ENCODE measurements at places on chromosomes 2 and 18.
A peak's percentile ranks its signal among the peaks of the same experiment; 100 is the strongest.

DNA sequence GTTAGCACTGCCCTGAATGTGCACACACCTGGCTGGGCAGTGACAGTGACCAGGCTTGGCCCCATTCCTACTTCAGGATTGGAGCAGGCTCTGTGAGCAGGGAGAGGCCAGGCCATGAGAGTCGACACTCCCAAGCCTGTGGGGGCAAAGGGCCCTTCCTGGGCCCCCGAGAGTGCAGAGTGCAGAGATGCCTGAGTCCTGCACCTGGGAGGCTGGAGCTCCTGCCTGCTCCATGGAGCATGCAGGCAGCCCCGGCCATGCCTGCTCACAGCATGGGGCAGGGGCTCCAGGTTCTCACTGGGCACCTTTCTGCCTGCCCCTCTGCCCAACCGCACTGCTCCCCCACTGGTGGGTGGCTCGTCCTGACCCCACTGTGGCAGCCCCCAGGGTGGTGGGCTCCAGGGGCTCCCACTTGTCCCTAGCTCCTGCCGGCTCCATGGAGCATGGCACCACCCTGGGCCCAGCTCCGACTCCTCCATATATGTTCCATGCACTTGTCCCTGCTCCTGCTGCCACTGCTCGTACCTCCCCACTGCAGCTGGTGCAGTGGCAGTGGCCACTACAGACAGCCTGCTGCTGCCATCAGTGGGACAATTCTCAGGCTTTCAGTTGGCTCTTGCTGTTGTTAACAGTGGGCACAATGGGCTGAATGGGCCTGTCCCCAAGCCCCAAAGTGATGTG lies 282.0 kb downstream of the RPRM start:
- H3K27me3 ChIP-seq: no peaks in the 10 kb centered on the region
- no peak overlapping the region for H3K27ac ChIP-seq
- no peaks in the 10 kb centered on the region for H3K36me3 ChIP-seq

DNA sequence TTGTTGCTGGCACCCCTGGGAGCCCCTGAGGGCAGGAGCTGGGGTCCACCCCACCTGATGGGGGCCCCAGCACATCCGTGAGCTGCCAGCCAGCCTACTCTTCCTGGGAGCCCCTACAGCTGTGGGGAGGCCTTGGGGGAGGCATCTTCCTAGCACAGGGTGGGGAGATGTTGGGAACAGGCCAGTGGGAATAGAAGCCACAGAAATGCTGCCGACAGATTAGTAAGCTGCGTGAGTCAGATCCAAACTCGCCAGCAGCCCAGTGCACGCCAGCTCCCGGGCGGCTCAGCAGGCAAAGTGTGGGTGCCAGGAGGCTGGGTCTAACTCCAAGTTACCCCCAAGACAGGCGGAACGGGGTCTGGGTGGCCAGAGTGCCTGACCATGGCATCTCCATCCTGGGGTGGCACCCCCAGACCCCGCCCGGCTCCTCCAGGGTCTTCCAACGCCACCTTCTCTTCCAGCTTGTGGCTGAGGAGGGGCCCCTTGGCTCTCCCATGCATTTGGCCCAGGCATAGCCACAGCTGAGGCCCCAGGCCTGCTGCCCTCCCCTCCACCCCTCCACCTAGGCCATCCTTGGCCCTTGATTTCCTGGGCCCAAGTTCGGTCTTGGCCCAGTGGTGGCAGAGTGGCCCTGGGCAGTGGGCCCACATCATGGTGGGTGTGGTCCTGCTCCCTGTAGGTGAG lies 15.3 kb downstream of the CROCC2 start:
- H3K36me3 ChIP-seq: no peaks in the 10 kb centered on the region
- no peaks in the 10 kb centered on the region for H3K27me3 ChIP-seq
- no peak overlapping the region for H3K27ac ChIP-seq
- H3K4me3 ChIP-seq: no peak overlapping the region
- no peaks in the 10 kb centered on the region for H3K4me1 ChIP-seq

- no peak overlapping the region for H3K4me3 ChIP-seq
- no peak for DNase-seq
- H3K27me3 ChIP-seq: no peaks in the 10 kb centered on the region
- no peaks in the 10 kb centered on the region for H3K4me1 ChIP-seq
These were observed 139.2 kb upstream of the VRK2 start for GRCh38 chr2:57907411-57907810.

DNA sequence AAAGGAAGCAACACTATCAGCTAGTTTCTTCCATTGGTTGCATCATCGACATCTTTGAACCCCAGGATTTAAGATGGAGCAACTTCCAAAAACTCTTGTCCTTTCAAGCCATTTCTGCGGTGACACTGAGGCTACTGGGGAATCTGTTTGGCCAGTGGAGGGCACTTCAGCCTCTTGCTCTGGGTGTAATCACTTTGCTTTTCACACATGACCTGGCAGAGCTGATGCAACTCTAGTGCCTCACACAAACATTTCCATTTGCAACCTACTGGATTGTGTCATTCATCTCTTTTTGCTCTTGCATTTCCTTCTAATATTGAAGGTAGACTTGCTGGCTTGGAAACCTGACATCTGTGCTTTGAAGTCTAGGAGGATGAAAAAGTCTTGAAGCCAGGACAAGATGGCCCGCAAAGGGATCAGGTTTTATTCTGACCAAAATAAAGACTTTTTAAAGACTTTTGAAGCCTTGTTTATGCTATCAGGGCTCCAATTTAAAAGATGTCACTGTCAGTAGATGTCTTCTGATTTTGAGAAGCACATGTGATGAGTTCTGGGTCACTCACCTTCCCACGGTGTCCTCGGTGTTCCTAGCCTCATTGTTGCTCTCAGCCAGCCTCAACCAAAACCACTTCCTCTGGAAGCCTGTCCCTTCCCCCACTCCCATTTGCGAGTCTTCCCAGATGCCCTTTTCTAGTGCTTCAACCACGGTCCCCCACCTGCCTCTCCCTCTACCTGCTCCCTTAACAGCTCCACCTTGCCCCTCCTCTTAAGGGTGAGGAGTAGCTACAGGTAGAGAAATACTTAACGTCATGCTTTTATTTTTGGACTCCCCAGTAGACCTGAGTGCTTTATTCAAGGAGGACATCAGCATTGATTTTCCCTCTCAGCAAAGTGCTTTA lies 69.7 kb upstream of the KCNE4 start:
- H3K4me3 ChIP-seq: no peak overlapping the region
- H3K36me3 ChIP-seq: no peaks in the 10 kb centered on the region
- no peaks in the 10 kb centered on the region for H3K27me3 ChIP-seq
- H3K4me1 ChIP-seq: peaks cover 3% of the 10 kb centered on the region
- H3K27ac ChIP-seq: no peak overlapping the region
- no peak for DNase-seq

GRCh38 chr2:238646281-238646680 lies 201.6 kb upstream of the TWIST2 start:
- no peak overlapping the region for H3K27ac ChIP-seq
- H3K27me3 ChIP-seq: no peaks in the 10 kb centered on the region
- no peaks in the 10 kb centered on the region for H3K4me1 ChIP-seq
- no peak overlapping the region for H3K4me3 ChIP-seq

DNA sequence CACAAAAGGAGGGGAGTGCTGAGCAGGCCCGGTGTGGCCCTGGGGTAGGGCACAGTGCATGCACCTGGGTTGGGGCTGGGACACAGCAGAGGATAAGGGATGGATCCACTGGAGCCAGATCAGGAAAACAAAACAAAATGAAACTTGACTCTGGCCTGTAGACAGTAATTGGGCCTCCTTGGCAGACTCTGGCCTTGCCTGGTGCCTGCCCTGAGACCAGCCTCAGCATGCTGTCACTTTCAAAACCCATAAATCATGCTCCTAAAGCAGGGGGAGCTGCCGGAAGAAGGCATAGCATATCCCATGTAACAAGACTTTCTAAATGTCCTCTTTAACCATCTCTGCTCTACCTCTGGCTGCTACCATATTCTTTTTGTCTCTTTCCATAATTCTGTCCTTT lies 61.1 kb upstream of the IGFBP5 start:
- no peaks in the 10 kb centered on the region for H3K27me3 ChIP-seq
- DNase-seq: no peak
- no peak overlapping the region for H3K4me3 ChIP-seq
- H3K4me1 ChIP-seq: peaks cover 14% of the 10 kb centered on the region
- no peak overlapping the region for H3K27ac ChIP-seq
- H3K36me3 ChIP-seq: no peaks in the 10 kb centered on the region

DNA sequence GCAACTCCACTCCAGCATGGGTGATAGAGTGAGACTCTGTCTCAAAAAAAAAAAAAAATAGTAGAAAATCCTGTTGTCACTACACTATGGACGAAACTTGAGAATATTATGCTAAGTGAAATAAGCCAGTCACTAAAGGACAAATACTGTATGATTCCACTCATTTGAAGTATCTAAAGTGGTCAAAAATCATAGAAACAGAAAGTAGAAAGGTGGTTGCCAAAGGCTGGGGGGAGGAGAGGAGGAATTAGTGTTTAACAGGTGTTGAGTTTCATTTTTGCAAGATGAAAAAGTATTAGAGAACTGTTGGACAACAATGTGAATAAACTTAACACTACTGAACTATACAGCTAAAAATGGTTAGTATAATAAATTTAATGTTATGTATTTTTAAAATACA lies 18.8 kb upstream of the RMP24 start:
- no peaks in the 10 kb centered on the region for H3K27me3 ChIP-seq
- H3K27ac ChIP-seq: no peak overlapping the region
- H3K4me3 ChIP-seq: no peak overlapping the region
- H3K4me1 ChIP-seq: no peaks in the 10 kb centered on the region

DNA sequence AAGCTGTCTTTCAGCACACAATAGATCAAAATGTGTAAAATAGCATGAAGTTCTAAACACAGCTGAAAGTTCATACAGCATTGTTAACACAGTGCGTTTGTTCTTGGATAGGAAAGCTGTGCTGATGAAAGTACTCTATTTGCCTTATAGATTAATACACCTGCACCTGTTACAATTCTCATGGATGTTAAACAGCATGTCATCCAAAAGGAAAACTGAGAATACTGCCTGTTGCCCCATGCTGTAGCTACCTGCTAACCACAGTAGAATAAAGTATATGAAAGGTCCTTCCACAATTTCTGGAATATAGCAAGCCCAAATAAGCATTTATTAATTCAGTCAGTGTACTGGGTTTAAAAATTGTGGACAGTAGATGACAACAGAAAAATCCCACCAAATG lies 166.7 kb upstream of the DTNA start:
- no peak overlapping the region for H3K27ac ChIP-seq
- H3K27me3 ChIP-seq: no peaks in the 10 kb centered on the region
- no peaks in the 10 kb centered on the region for H3K36me3 ChIP-seq
- DNase-seq: no peak

DNA sequence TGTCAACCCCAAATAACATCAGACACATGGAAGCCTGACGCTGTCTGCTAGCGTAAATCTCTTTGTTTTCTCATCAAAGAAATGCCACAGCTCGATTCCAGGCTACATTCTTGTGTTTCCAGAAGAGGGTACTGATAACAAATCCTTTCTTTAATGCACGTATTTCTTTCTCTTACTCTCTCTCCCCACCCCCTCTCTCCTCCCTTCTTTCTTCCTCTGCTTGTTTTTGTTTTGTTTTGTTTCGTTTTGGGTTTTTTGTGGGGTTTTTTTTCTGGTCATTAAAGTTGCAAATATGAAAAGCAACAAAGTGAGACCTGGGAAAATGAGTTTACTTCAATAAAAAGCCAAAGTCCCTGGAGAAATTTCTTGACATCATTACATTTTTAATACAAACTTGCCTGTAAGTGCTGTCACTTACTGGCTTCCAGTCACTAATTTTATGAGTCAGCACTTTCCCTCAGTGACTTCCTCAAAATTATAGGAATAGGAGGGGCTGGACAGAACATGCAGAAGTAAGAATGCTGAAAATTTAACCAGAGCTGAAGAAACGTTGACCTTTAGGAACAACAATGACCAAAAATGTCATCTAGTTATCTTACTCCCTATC lies 106.7 kb upstream of the NABP1 start:
- peak overlapping the region; percentile 85 for H3K27ac ChIP-seq
- no peaks in the 10 kb centered on the region for H3K27me3 ChIP-seq
- H3K4me3 ChIP-seq: peak overlapping the region; percentile 25
- no peak for DNase-seq
- no peaks in the 10 kb centered on the region for H3K36me3 ChIP-seq
- peaks cover 4% of the 10 kb centered on the region for H3K4me1 ChIP-seq

- DNase-seq: no peak
- H3K4me1 ChIP-seq: peaks cover 26% of the 10 kb centered on the region
- H3K27me3 ChIP-seq: no peaks in the 10 kb centered on the region
- peaks cover 57% of the 10 kb centered on the region for H3K36me3 ChIP-seq
- no peak overlapping the region for H3K4me3 ChIP-seq
These were observed 66.5 kb downstream of the BOLA3 start for GRCh38 chr2:74081030-74081762.

DNA sequence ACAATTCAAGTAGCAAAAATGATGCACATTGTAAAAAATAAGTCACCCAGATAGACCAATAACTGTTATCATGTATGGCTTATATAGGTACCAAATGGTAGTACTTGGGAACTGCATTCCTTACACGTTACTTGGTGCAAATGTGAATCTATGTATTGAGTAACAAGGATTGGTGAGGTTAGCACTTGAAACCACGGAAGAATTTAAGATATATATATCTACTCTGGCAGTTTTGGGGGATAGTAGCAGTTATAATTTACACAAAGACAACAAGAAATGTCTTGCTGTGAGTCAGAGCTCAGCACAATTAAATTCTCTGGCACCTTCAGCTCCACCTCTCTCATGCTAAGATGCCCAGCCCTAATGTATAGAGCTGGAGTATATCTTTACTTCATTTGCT lies 359.4 kb upstream of the RAB12 start:
- H3K4me3 ChIP-seq: no peak overlapping the region
- H3K4me1 ChIP-seq: no peaks in the 10 kb centered on the region
- DNase-seq: no peak
- no peak overlapping the region for H3K27ac ChIP-seq
- no peaks in the 10 kb centered on the region for H3K27me3 ChIP-seq

- no peak overlapping the region for H3K4me3 ChIP-seq
- no peak for DNase-seq
- no peaks in the 10 kb centered on the region for H3K27me3 ChIP-seq
- H3K4me1 ChIP-seq: peaks cover 4% of the 10 kb centered on the region
- no peaks in the 10 kb centered on the region for H3K36me3 ChIP-seq
- H3K27ac ChIP-seq: no peak overlapping the region
These were observed 38.7 kb downstream of the MTCL1 start for GRCh38 chr18:8744038-8744437.

DNA sequence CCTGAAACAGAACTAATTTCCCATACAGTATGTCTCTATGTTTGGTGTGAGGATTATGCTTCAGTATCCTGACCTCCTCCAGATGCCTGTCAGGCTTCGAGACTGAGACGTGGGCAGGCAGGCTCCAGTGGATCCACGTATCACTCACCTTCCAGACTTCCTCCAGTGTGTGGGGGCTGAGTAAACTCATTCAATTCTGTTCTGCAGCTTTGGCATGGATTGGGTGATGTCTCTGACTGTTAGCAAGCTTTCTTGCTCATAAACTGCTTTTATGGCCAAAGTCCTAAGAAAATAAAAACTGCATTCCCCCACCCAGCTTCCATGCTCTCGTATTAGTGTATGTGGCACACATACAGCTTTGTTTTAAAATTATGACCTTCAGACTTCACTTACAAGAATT lies 53.6 kb downstream of the CCDC93 start:
- H3K27ac ChIP-seq: no peak overlapping the region
- H3K36me3 ChIP-seq: peaks cover 47% of the 10 kb centered on the region
- H3K27me3 ChIP-seq: no peaks in the 10 kb centered on the region
- H3K4me1 ChIP-seq: no peaks in the 10 kb centered on the region

- no peak overlapping the region for H3K4me3 ChIP-seq
- H3K36me3 ChIP-seq: no peaks in the 10 kb centered on the region
- H3K27ac ChIP-seq: peak overlapping the region; percentile 12
- no peak for DNase-seq
These were observed 101.5 kb downstream of the VAPA start for GRCh38 chr18:10015288-10015701.
